ENCODE measurements at places on chromosomes 12 and 14. TPM values are rescaled to one million over a fixed set of nuclear protein-coding genes. Genes with fewer than 3 reads are reported as not detected.

The TAS2R9 gene
- not detected for total RNA-seq

The APOLD1 gene
- total RNA-seq, result 7.9 TPM

The FGF6 gene
- not detected for total RNA-seq

The MORN3 gene
- 0.82 TPM for total RNA-seq

The MYH6 gene
- not detected for total RNA-seq

The PLD4 gene
- 0.11 TPM for total RNA-seq

The P2RX4 gene
- total RNA-seq, result 45.5 TPM

The PLA2G1B gene
- total RNA-seq, result not detected

The INHBE gene
- not detected for total RNA-seq

The CLEC4D gene
- not detected for total RNA-seq

The CCDC60 gene
- not detected for total RNA-seq

The CSRP2 gene
- 0.11 TPM for total RNA-seq

The P3H3 gene
- 0.73 TPM for total RNA-seq

The CLEC1B gene
- not detected for total RNA-seq

The BDKRB2 gene
- not detected for total RNA-seq

The KRT79 gene
- not detected for total RNA-seq

The CLEC2A gene
- not detected for total RNA-seq

The IFNG gene
- total RNA-seq, result 3.4 TPM

The CHGA gene
- total RNA-seq, result not detected

The GPR137C gene
- total RNA-seq, result 0.34 TPM

Data from T-helper 2 cell treated with Interferon-gamma antibody and Interleukin-4, amounts not matched to agents 100 ng/mL and 5 ng/mL, for 36 hours (primary cell).